Activated T-cell treated with anti-CD3 and anti-CD28 coated beads, Interleukin-2, amount 50 U/mL, for 1 hour (primary cell): ENCODE measurements at places on chromosomes 4 and X.

DNA sequence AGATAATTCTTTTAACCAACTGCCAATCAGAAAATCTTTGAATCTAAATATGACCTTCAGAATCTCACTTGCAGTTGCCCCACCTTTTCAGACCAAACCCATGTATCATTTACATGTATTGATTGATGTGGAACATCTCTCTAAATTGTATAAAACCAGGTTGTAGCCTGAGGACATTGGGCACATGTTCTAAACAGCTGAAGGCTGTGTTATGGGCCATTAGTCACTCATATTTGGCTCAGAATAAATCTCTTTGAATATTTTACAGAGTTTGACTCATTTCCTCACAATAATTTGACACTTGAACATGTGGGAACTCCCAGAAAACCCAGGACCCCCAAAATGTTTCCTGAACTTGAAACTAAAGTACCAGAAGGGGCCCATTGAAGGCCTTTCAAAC lies 58.7 kb downstream of the UGT2B10 start:
- no peak for DNase-seq

- DNase-seq: no peak
Measured at GRCh38 chr4:7630568-7631287, 196.0 kb upstream of the PSAPL1 start.

DNA sequence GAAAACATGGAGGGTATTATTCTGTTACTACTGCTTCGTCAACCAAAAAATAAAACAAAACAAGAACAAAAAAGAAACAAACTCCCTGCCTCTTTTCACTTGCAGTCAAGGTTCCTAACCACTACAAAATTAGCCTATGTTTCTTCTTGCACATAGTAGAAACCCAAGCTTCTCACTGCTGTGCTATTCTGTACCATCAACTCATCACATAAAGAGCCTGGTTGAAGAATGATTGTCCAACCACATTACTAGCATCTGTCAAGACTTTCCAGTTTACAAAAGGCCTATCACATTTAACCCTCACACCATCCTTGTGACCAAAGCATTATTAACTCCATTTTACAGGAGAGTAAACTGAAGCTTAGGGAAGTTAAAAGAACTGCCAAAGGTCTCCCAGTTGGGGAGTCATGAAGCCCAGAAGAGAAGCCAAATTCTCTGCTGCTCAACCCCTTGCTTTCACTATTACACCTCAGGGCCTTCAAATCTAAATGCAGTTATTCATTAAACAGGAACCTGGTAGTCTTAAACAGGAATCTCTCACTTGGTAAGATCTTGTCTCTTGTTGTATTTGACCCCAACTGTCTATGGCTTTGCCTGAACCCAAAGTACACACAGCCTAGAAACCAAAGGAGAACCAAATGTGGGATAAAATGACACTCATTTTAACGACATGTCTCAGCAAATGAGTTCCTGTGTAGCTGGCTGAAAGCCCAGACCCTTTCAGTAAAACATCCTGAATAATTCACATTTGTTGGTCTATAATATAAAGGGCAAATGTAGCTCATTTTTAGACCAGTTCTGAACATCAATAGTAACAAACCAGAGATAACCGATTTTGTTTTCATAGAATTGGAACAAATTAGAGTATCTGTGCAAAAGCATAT lies 8.6 kb downstream of the F9 start:
- DNase-seq: no peak

- no peak for DNase-seq
Measured at GRCh38 chr4:144820011-144820727, 174.2 kb downstream of the HHIP start.

- DNase-seq: no peak
Measured at GRCh38 chr4:139764182-139764581, 98.6 kb downstream of the MGST2 start.

DNA sequence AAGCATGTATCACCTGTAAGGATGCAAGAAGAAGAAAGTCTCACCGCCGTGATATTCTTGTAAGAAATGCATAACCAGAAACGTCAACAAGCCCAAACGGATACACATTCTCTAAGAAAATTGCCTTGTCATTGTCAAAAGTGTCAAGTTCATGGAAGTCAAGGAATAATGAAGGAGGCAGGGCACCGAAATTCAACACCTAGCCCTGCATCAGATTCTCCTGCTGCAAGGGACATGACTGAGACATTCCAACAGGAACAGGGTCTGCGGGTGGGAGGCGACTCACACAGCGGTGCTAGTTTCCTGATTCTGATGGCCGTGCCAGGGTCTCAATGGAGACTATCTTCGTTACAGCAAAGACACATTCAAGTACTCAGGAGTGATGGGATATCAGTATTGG lies 26.7 kb downstream of the IRF2 start:
- no peak for DNase-seq

GRCh38 chr4:16668488-16668887 lies 230.0 kb downstream of the LDB2 start:
- no peak for DNase-seq
